Hair follicular keratinocyte (primary cell): ENCODE measurements at places on chromosomes 2 and 18. TPM values are rescaled to one million over a fixed set of nuclear protein-coding genes. Genes with fewer than 3 reads are reported as not detected.

The DAW1 gene
- 1.4 and 2.5 TPM in 2 replicates for total RNA-seq

The TWIST2 gene
- 13.0 and 23.1 TPM in 2 replicates for total RNA-seq

The SCYGR4 gene
- not detected in 2 replicates for total RNA-seq

The AKAIN1 gene
- not detected in 2 replicates for total RNA-seq

The SIX3 gene
- total RNA-seq, result not detected in 2 replicates

The KCNG2 gene
- not detected in 2 replicates for total RNA-seq

The PPIL3 gene
- total RNA-seq, result 42.1 and 51.1 TPM in 2 replicates

The YPEL5 gene
- 30.4 and 62.3 TPM in 2 replicates for total RNA-seq

The MRPL30 gene
- total RNA-seq, result 42.2 and 44.1 TPM in 2 replicates

The MAP3K19 gene
- total RNA-seq, result not detected in 2 replicates

The B3GNT7 gene
- 0.34 and 0.47 TPM in 2 replicates for total RNA-seq

The SP140 gene
- total RNA-seq, result not detected in 2 replicates

The POTEI gene
- not detected in 2 replicates for total RNA-seq

The CD28 gene
- total RNA-seq, result not detected in 2 replicates

The TUBA4B gene
- not detected in 2 replicates for total RNA-seq

The PAX8 gene
- total RNA-seq, result 3.5 and 3.7 TPM in 2 replicates

The ACVR1C gene
- total RNA-seq, result 0.30 TPM in 1 of 2 replicates, not detected in the other

The ADRA2B gene
- 0.08 TPM in 1 of 2 replicates, not detected in the other for total RNA-seq

The ASPRV1 gene
- total RNA-seq, result 0.19 and 0.62 TPM in 2 replicates

The SERPINB4 gene
- total RNA-seq, result 1.9 TPM in 2 replicates

The ASB18 gene
- not detected in 2 replicates for total RNA-seq

The ELOA2 gene
- not detected in 2 replicates for total RNA-seq

The MOGAT1 gene
- not detected in 2 replicates for total RNA-seq

The KCNF1 gene
- 0.04 TPM in 1 of 2 replicates, not detected in the other for total RNA-seq

The GATA6 gene
- 0.08 and 1.0 TPM in 2 replicates for total RNA-seq

The GPR55 gene
- not detected in 2 replicates for total RNA-seq

The PRADC1 gene
- 12.0 and 13.8 TPM in 2 replicates for total RNA-seq

The RGPD6 gene
- 1.5 and 14.2 TPM in 2 replicates for total RNA-seq
